Muscle of back (tissue), 13 donors: ENCODE measurements at places on chromosomes 4 and X.

DNA sequence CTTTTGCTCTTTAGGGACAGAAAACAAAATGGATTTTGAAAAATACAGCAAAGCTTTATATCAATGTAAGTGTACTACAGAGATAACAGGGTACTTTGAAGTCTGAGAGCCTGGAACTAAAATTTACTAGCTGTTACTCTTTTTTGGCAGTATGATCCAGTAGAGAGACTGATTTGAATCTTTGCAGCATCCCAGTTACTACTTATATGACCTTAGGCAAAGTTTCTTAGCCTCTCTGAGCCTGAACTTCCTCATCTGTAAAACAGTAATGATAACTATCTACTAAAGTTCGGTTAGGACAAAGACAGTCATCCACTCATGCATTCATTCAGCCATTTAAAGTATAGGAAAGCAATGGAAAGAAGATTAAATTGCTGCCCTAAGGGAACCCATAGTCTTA, 10.1 kb downstream of the BRWD3 start:
- DNase-seq: no peak

GRCh38 chrX:70292788-70293187, 2.9 kb downstream of the KIF4A start:
- no peak for DNase-seq

DNA sequence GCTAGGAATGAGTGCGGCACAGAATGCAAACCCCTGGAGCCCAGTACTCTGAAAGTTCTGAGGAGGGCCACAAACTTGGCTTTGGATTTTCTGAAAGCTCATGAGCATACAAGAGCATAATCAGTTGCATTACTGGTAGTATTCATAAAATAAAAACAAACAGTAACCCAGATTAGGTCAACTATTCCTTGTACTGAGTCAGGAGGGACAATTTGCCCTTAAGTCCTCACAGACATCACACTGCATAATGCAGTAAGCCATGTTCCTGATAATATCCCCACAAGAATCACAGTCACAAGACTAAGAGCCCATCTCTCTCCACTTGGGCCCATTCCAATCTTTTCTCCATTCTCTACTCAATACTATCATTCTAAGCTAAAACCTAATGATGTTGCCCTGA, 126.9 kb upstream of the NEIL3 start:
- peak; percentile 4 for DNase-seq

GRCh38 chrX:40448793-40449192, 132.0 kb upstream of the ATP6AP2 start:
- DNase-seq: no peak

GRCh38 chr4:56870946-56871345, 36.8 kb upstream of the REST start:
- peak; percentile 54 for DNase-seq

DNA sequence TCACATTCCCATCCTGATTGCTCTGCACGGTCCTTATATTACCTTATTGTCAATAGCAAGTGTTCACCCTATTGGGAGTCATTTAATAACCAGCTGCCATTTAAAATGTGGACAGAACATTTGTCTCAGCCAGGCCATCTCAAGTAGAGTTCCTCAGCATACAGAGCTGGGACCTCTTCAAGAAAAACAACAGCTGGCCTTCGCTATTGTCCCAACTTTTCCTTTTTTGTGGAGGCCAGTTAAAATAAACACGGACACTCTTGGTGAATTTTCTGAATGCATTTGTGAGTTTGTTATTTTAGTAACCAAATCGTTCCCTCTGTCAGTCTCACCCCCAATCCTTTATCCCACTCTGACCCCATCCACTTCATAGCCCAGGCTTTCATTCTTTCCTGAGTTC, 395.3 kb upstream of the PITX2 start:
- no peak for DNase-seq

DNA sequence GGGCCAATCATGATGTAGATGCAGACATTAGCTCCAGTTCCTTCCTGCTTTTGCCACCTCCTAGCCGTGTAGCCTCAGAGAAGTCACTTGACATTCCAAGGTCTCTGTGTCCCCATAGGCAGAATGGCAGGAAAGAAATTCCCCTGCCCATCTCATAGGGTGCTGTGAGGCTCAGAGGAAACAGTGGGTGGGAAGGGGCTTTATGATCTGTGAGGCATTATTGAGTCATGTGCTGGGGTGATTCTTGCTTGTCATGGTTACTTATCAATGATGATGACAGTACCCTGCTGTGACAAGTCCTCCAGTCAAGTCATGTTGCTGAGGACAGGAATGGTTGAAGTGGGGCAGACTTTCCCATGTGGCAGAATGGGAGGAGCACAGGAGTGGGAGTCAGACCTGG, 63.7 kb downstream of the MSX1 start:
- no peak for DNase-seq

DNA sequence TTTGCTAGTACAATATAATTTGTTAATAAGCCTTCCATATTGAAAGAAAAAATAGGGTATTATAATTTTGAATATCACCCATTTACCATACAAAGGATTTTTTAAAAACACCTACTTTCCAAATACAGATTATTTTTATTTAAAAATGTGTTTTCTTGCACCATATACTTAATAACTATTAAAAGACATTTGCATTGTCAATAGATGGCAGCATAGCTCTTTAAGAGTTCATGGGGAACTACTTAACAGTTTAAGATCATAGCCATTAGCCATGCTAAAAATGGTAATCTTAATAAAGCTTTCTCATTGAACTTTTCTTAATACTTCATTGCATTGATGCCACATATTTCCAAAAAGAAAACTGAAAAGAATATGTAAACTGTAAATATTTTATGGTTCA, 1995.9 kb downstream of the C4orf33 start:
- peak; percentile 2 for DNase-seq

GRCh38 chr4:66266035-66266434, 595.7 kb upstream of the EPHA5 start:
- no peak for DNase-seq

DNA sequence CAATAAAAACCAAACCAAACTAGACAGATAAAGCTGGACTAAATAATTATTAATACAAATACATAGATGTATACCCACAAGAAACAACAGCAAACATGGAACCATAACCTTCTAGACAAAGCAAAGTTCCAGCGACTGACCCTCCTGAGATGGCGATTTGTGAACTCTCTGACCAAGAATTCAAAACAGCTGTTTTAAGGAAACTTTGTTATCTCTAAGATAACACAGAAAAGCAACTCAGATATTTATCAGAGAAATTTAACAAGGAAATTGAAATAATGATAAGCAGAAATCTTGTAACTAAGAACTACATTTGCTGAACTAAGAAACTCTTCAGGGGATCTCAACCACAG, 23.4 kb upstream of the MTHFD2L start:
- DNase-seq: no peak

- no peak for DNase-seq
These were observed 705.9 kb upstream of the AGA start for GRCh38 chr4:178148106-178148505.

DNA sequence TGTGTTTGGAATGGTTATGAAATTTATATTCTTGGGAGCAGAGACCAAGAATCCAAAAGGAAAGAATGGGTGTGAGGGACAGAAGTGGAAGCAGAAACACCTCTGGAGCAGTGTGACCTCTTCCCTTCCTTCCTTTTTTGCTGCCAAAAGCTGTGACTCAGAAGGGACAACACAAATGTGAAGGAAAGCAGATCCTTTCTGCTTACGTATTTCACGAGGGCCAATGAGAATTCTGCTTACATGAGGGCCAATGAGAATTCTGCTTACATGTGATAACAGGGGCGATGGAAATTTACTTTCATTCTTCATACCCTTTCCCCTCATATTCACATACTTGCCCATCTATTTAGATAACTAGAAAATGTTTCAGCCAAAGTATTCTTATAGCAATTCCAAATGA, 404.6 kb downstream of the PRDM5 start:
- peak; percentile 16 for DNase-seq

- DNase-seq: no peak
These were observed 41.1 kb downstream of the RFC1 start for GRCh38 chr4:39324897-39325613.

DNA sequence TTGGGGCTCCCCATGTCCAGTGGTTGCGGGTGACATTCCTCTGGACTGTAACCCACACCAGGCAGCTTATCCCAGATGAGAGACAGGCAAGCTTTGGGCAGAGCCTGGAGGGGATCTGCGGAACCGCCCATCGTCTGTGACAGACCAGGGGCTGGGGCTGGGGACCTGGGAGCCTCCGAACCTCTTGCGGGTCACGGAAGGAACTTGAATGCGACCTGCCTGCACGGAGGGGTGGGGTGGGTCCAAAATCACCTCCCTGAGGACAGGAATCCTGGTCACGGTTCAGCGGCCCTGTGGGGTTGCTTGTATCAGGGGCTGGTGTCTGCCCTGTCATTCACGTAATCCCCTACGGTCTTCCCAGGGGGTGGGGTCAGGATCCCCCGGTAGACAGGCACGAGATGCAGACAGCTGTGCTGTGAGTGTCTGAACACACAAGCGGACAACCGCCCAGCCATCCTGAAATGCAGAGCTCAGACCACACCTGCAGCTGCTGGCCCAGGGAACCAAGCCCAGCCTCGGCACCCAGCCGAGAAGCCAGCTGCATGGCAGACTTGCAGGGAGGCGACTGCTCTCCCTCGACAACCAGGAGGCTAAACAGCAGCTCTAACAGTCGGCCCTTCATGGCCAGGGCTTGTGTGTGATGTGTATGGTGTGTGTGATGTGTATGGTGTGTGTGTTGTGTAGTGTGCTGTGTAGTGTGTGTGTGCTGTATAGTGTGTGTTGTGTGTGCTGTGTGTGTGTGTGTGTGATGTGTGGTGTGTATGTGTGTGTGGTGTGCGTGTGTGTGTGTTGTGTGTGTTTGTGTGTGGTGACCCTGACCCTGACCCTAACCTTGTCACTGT, 105.9 kb upstream of the ADRA2C start:
- peak; percentile 65 for DNase-seq

GRCh38 chr4:159370286-159370685, 267.4 kb downstream of the RAPGEF2 start:
- no peak for DNase-seq

GRCh38 chr4:52728691-52729240, 22.5 kb downstream of the ERVMER34-1 start:
- DNase-seq: no peak

DNA sequence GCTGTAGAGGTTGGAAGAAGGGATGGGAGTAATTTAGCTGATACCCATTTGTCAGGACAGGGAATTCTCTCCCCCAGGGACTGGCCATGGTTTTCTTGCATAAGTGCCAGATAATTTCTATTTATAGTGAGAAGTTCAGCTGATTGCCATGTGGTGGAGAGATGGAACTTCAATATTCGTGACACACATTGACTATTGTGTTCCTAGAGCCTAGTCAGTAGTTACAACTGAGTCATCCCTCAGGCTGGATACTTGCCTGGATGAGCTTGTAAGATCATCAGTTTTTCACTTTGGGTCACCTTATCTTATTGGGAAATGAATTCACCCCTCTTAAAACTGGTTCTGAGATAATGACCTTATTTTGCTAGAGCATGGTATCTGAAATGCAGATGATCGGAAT, 32.2 kb downstream of the CFAP299 start:
- no peak for DNase-seq

GRCh38 chr4:5455003-5455585, 253.3 kb downstream of the EVC2 start:
- no peak for DNase-seq

- DNase-seq: no peak
These were observed 66.3 kb downstream of the KCNIP4 start for GRCh38 chr4:21882051-21882839.

GRCh38 chr4:5399790-5400421, 308.5 kb downstream of the EVC2 start:
- DNase-seq: no peak

GRCh38 chr4:180578175-180578574, 1665.0 kb upstream of the TENM3 start:
- DNase-seq: no peak
